H54 (cell line): ENCODE measurements at places on chromosomes 7 and 10.

DNA sequence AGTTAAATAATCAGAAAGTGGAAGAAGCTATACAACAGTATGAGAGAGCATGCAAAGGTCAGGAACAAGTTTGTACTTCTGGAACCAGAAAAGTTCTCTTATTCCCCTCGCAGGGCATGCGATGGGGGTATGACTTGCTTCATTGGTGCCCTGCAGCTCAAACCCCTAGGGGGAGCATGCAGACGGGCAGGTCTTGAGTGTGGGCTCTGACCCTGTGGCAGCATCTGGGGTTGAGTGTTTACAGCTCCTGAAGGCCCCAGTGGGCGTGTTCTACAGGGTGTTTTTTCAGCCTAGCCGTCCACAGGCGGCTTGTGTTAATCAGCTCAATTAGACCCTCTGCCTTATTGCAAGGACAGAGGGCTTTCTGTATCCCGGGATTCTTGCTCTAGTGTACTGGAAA lies 44.5 kb downstream of the KIF20B start:
- DNase-seq = no peak

- DNase-seq = no peak
Measured at GRCh38 chr7:156680281-156680680, 39.7 kb downstream of the RNF32 start.

- no peak for DNase-seq
Measured at GRCh38 chr10:70584909-70585544, 17.5 kb downstream of the PRF1 start.

DNA sequence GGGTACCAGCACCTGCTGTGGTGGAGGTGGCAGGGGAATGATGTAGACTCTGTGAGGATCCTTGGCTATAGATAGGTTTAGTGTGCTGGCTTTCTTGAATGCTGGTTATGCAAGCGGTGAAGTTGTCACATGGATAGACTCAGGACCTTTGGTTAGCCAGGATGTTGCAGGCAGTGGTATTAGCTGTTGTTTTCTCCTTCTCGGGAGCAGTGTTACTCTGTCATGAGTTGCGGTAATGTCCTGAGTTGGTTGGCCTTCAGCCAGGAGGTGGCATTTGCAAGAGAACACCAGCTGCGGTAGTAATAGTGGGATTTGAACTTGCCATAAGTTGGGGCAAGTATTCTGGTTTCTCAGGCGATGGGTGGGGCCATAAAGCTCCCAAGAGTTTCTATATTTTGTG lies 10.8 kb downstream of the AGK start:
- DNase-seq = no peak

- peak; percentile 54 for DNase-seq
Measured at GRCh38 chr10:74145133-74145532, 5.5 kb downstream of the AP3M1 start.

DNA sequence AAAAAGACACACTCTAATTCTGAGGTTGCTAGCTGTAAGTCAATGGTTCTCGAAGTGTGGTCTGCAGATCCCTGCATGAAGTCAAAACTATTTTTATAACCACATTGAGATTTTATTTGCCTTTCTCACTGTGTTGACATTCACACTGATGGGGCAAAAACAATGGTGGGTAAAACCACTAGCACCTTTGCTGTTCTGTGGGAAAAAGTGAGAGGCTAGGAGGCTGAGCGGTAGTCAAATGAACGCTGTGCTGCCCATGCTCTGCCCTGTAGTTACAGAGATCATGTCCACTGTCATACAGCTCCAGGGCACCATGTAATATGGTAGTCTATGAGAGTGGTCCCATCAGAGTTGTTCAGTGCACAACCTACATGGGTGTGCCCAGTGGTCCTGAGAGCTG lies 21.6 kb upstream of the PDCD4 start:
- no peak for DNase-seq

GRCh38 chr7:90736968-90737939 lies 141.1 kb downstream of the CDK14 start:
- DNase-seq = no peak

GRCh38 chr7:101953248-101953819 lies 135.9 kb downstream of the CUX1 start:
- no peak for DNase-seq

DNA sequence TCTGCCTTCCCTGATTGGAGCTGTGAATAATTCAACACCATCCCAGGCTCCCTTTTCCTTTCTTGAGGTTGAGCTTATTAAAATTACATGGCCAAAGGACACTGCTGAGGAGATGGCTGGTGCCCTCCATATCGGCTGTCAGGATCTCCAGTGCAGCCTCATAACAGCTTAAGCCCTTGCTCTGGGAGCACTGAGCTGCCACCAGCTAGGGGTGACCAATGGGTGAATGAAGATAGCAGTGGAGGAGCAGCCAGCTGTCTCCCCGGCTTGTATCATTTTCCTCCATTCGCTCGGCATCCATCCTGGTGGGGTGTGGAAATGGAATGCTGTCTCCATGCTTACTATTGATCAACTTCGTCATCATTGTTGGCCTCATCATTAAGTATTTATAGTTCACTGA lies 154.6 kb downstream of the TMEM178B start:
- DNase-seq = no peak

- no peak for DNase-seq
Measured at GRCh38 chr7:32059289-32060011, 10.8 kb downstream of the PDE1C start.

- no peak for DNase-seq
Measured at GRCh38 chr10:129755158-129755591, 208.9 kb downstream of the EBF3 start.

- DNase-seq = no peak
Measured at GRCh38 chr7:140640727-140641523, at the start of gene DENND2A. Gene DENND2A, minus strand, starts transcription at chr7:140640813. Its CDS starts 38,416 bp downstream, at chr7:140602397.
